ENCODE measurements at places on chromosomes 6 and 20.

DNA sequence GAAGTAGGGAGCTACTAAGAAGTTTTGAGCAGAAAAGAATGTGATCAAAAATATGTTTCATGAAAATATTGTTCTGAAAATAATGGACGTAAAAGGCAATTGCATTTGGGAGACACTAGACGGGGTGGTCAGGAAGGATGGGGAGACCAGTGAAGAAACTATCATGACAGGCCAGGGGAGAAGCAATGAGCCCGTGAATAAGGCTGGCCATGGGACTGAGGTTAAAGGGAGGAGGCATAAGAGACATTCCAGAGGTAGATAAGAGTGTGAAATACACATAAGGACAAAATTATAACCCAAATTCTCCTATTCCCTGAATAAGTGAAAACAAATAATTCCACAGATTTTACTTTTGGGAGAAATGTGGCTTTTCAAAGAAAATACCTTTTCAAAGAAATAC is 51.7 kb downstream of the MARCKS start:
- no peak for DNase-seq

DNA sequence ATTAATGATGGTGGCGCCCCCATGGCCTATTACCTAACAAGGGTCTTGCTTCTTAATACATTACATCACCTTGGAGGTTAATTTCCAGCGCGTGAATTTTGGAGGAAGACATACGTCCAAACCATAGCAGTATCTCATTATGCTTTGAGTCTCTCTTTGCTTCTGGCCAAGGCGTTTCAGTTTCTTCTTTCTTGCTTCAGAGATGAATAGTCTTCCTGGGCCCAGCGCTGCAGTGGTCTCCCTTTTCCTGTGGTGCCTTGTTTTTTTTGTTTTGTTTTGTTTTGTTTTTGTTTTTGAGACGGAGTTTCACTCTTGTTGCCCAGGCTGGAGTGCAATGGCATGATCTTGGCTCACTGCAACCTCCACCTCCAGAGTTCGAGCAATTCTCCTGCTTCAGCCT is 268.4 kb downstream of the SOX4 start:
- DNase-seq = no peak

- DNase-seq = no peak
These were observed 27.9 kb upstream of the POPDC3 start for GRCh38 chr6:105207524-105208269.

- peak; percentile 85 for DNase-seq
These were observed 18.5 kb downstream of the SNRPB start for GRCh38 chr20:2451939-2452732.

DNA sequence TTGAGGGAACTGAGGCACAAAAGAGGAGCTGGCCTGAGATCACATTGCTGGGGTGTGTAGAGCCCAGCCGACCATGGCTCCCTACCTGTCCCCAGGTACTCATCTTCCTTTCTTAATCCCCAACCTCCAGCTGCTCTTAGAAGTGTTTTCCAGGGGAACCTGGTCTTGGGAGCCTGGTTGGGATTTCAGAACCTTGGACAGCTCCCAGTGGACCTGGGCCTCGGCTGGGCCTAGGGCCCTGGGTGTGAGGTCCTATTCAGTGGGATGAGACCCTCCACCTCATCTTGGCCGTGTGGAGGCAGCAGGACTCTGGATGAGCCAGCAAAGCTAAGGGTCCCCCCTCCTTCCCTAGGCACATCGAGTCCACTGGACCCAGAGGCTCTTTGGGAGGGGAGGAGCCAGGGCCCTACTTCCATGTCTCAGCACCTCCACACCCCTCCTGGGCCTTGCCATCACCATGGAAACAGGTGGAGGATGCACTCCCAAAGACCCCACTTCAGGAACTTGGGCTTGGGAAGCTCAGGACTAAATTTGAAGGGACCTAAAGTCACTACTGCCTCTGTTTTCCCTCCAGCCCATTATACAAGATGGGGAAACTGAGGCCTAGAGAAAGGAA is 38.5 kb downstream of the DLGAP4 start:
- DNase-seq = peak; percentile 48

DNA sequence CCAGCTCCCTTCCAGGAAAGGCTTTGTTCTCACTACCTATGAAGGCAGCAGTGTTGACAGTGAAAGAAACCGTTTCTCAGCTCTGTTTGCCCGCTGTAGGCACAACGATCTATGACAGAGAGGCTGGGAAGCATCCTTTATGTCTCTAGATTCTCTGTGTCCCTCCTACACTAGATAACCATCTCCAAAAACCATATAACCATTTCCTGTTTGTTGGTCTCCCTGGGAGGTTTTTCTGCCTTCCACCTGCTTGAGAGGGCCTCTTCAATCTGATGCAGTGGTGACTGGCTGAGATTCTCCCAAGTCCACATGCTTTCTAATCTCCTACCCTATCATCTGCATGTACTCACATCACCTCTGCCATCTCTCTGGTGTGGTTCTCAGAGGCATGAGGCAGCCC is 32.0 kb upstream of the TMEM217 start:
- DNase-seq = no peak

GRCh38 chr20:38878866-38879265 is 47.4 kb upstream of the FAM83D start:
- DNase-seq = peak; percentile 15

GRCh38 chr20:8808202-8808535 is 260.7 kb upstream of the PLCB4 start:
- DNase-seq = no peak

GRCh38 chr6:42610416-42610815 is 46.6 kb downstream of the UBR2 start:
- DNase-seq = no peak

DNA sequence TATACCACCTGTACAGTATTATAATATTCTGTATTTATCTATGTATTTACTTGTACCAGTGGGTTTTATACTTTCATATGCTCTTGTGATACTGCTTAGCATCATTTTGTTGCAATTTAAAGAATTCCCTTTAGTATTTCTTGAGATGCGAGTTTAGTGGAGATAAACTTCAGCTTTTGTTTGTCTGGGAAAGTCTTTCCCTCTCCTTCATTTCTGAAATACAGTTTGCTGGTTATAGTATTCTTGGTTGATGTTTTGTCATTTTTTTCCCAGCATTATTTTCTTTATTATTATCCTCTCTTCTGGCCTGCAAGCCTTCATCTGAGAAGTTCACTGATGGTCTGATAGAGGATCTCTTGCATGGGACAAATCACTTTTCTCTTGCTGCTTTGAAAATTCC is 136.6 kb upstream of the MCHR2 start:
- DNase-seq = no peak

- no peak for DNase-seq
These were observed 153.3 kb upstream of the SYNCRIP start for GRCh38 chr6:85795945-85796344.

DNA sequence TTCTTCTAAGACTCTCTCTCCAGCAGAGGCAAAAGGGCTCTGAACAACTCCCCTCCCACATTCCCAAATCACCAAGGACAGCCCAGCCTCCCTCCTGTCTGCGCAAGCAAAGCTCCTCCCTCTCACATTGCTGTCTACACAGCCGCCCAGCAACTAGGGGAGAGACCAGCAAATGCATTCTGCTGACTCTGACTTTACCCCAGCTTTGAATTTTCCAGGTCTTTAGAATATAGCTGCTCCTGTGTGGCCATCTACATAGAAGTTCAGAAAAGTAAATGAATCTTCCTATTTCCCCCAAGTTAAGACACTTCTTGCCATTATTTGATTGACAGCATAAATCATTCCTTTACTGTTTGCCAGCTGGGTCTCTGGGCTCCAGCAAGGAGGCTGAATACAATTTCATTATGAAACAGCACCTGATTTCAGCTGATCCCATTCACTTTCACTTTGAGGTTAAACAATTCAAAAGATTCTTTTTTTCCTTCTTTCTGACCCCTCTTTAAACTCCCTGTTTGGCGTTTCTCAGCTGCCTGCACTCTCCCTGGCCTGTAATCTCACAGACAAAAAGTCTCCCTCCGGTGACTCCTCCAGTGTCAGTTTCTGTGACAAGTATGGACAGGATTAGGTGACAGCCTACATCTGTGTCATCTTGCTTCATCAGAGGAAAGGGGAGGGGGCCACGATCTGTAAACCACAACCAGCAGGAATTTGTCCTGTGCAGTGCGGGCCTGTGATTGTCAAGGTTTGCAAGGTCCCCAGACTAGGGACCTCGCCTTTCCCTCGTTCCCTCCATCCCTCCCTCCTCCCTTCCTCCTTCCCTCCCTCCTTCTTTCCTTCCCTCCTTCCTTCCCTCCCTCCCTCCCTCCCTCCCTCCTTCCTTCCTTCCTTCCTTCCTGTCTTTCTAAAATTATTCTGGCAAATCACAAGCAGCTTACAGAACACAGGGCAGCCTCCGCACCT is 205.6 kb upstream of the RIN2 start:
- DNase-seq = no peak

GRCh38 chr20:25637247-25637646 is 13.4 kb upstream of the NANP start:
- DNase-seq = no peak

DNA sequence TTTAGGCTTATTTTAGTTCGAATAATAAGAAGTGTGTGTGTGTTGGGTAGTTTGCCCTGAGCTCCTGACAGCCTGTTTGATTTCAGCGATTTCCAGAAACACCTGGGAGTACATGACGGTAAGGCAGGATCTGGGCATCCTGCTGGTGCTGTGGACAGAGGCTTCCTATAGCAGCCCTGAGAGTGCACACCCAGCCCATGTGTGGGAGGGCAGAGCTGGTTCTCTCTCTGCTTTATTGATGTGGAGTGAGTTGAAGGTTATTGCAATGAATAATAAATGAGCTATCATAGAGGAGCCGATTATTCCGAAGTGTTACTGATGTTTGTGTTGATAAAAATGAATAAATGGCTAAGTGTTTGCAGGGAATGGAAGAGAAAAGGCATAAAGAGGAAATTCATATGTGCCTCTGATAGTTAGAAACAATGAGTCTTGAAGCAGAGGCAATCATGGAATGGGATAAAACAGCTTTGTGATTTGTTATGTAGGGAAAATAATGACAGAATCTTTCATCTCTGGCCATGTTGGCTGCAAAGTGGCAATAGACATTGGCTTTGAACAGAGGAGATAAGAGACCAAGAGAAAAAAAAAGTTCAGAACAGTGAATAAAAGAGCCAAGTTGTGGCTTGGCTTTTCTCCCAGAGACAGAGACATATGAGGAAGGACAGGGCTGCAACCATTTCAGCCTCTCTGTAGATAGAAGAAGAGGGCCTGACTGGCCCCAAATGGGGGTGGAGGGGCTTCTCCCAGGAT is 166.2 kb upstream of the CHD6 start:
- no peak for DNase-seq

DNA sequence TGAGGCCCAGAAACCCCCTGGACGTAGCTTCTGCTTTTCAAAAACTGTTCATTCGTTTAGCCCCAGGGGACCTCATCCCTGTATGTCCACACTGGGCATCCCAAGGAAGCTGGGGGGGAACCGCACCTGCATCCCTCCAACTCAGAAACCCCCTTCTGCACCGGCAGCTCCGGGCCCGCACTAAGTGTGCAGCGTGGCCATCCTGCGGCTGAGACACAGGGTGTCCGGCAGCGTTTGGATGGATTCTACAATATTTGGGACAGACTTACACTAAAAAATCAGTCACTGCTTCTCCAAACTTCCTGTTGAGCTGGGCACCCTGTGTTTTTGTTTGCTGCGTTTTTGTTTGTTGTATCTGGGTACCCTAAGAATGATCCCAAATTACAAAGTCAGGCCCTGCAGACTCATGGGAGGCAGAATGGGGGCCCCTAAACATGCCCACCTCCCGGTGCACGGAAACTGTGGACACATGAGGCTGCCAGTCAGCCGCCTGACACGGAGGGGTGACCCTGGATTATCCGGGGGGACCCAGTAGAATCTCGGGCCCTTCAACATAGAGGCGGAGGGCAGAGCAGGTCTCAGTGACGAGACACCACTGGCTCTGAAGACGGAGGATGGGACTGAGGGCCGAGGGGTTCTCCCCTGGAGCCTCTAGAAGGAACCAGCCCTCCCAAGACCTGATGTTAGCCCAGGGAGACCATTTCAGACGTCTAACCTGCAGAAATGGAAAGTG is 88.2 kb upstream of the BHLHE23 start:
- DNase-seq = no peak

GRCh38 chr6:26071135-26071534 is 16.1 kb upstream of the HFE start:
- no peak for DNase-seq

Measured in NCI-H460 (cell line).